ENCODE measurements at places on chromosomes 4 and X.

DNA sequence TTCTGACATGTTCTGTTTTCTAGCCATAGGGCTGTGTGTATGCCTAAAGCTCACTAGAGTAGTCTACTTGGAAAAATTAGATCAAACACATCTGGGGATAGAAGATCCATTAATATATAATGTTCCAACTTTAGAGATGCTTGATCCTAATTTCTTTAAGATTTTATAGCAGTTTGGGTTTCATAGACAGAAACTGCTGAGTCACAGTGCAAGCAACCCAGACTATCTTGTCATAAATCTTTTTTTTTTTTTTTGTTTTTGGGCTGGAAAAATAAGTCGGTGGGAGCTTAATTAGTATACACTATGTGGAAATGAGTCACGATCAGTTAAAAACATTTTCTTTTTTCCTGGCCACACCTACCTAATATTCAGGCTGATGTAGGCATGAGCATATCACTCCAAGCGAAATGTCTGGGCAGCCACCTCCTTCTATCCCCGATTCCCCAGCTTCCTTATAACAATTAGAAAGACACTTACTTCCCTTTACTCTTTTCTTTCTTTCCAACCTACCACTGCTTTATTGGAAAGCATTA is 58.2 kb upstream of the CASK start:
- DNase-seq: no peak

- no peak for DNase-seq
These were observed 1344.2 kb upstream of the PABPC4L start for GRCh38 chr4:135545616-135546317.

- no peak for DNase-seq
These were observed 112.8 kb upstream of the DKK2 start for GRCh38 chr4:107148904-107149303.

GRCh38 chrX:77788050-77788449 is 2.0 kb upstream of the ATRX start:
- DNase-seq: peak; percentile 71

- peak; percentile 73 for DNase-seq
These were observed 22.6 kb upstream of the CD38 start for GRCh38 chr4:15755321-15756155.

- no peak for DNase-seq
These were observed 170.2 kb upstream of the NUDT6 start for GRCh38 chr4:123092586-123092985.

GRCh38 chr4:108620933-108621905 is 843 bp downstream of the RPL34 start:
- DNase-seq: no peak

DNA sequence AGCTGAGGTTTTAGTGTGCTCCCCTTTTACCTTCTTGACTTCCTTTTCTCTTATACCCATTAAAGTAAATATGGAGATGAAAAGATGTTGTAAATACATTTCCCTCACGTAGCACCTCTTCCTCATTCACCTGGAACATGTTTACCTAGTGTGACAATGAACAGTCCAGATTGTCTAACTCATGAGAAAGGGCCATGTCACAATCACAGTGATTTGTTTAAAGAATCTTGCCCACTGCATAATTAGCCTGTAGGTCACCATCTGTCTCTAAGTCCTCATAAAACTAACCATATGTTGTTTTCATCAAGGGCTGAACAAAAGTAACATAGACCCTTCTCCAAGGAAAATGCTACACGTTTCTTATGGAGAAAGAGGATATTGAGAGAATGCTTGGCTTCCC is 85.7 kb downstream of the TSPAN5 start:
- no peak for DNase-seq

GRCh38 chr4:80172203-80172602 is 25.1 kb upstream of the PRDM8 start:
- peak; percentile 80 for DNase-seq

- DNase-seq: peak; percentile 61
These were observed 94.2 kb downstream of the MAOA start for GRCh38 chrX:43750248-43750676.

DNA sequence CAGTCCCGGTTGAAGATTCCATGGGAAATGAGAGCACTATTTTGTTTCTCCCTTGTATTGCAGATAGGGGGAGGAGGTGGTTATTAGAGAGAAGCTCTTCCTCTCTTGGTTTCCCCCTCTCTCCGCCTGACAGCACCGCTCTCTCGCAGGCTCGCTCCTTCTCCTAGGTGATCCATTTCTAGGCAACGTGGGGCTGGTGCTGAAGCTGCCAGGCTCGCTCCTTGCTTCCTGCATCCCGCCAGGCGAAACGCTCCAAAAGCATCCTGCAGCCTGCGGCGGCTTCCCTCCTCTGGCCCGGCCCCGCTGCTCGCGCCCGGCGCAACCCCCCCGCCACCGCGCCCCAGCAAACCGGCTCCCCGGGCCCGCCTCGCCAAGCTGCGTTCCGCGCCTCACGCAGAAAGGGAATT is at the start of gene GRID2:
TSS of gene GRID2 (plus strand) at position 346 of the 407 bp plus-strand sequence.
- DNase-seq: no peak

DNA sequence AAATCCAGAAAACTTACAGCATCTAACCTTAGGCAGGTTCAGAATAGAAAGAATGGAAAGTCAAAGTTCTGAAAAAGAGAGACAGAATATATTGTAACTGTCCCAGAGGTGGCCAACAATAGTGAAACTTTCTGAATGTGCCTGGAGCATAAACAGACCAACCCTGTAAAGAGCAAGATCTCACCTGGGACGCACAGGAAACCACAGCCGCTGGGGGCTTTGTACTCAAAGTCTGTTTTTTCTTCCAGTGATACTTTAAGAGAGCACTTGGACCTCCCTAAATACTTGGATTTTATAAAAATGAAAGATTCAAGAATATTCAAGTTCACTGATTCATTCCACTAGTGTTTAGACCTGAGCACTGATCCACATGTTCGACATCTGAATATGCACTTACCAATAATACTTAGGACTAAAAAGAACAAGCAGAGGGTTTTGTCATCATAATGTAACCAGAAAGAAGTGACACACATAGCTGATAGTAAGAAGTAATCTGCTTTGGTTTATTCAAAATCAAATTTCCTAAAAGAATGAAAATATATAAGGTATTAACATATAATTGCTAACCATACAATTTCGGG is 35.3 kb downstream of the ARAP2 start:
- peak; percentile 68 for DNase-seq

GRCh38 chr4:77185686-77186085 is 28.7 kb downstream of the CCNG2 start:
- DNase-seq: no peak

GRCh38 chr4:118372251-118372650 is 19.4 kb upstream of the PRSS12 start:
- DNase-seq: no peak

DNA sequence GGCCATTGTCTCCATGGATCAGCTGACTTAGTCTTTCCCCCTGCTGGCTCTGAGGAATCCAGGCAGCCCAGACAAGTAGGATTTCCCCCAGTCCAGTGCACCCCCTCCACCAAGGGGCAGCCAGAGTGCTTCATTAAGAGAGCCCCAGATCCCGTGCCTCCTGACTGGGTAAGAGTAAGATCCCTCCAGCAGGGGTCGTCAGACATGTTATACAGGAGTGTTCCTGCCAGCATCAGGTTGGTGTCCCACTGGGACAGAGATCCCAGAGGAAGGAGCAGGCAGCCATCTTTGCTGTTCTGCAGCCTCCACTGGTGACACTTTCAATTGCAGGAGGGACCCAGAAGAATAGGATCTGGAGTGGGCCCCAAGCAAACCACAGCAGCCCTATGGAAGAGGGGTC is 29.0 kb upstream of the INPP4B start:
- no peak for DNase-seq

DNA sequence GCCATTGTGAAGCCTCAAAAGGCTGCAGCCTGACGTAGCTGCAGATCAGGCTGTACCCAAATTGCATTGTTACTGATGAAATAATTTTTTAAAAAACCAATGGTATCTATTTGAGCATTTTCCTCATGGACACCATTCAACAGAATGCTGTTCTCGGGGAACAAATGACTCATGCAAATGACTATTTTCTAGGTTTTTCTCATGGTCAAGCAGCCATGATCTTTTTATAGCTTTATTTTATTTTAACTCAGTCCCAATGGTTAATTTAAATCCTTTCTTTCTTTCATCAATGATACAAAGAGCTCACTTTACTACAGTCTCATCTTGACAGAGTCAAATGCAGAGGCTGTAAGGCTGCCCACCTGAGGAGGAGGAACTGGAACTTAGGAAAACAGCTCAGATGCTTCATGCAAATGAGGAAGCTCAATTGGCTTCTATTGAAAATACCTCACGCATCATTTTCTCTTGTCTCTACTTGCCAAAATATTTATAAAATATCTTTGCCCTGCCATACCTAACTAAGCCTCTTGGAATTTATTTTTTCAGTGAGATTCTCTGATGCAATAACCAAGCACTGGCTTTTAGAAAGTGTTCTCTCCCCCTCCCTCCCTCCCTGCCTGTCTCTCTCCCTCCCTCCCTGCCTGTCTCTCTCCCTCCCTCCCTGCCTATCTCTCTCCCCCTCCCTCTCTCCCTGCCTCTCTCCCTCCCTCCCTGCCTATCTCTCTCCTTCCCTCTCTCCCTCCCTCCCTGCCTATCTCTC is 81.0 kb downstream of the SORBS2 start:
- DNase-seq: no peak

GRCh38 chr4:101101072-101101471 is 246.3 kb downstream of the PPP3CA start:
- DNase-seq: no peak

GRCh38 chrX:16618422-16618821 is 31.5 kb upstream of the S100G start:
- DNase-seq: no peak

GRCh38 chr4:74056858-74057562 is 18.5 kb upstream of the CXCL3 start:
- DNase-seq: no peak

DNA sequence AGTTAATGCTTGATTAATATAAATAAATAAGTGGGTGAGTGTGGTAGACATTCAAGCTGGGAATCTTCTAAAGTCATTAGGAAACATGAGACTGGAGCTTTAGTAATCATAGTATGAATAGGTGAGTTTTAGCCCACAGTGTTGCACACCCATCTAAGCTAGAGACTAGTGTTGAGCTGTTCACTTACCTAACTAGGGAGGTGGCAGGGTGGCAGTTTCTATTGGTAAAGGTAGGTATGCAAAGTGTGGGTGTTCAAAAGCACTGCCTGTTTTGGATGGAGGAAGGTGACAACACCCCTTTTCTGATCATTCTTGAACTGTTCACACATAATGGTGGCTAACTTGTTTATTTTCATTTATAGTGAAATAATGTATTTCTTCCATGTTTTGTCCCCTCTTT is 41.3 kb downstream of the PLS3 start:
- DNase-seq: no peak

DNA sequence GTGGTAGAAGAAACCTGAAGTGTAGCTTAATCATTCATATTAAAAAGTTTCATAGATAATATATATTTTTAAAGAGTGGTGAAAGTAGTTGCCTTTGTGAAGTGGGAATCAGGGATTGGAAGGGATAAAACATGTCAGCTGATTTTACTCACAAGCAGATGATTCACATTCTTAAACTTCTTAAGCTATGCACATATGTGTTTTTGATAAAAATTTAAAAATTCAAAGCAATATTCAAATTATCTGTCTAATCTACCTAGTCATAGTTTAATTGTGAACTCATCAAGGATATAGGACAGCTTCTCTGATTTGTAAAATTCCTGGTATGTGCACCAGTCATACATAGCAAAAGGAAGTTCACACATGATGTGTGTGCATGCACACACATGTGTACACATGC is 520.6 kb upstream of the PITX2 start:
- no peak for DNase-seq

DNA sequence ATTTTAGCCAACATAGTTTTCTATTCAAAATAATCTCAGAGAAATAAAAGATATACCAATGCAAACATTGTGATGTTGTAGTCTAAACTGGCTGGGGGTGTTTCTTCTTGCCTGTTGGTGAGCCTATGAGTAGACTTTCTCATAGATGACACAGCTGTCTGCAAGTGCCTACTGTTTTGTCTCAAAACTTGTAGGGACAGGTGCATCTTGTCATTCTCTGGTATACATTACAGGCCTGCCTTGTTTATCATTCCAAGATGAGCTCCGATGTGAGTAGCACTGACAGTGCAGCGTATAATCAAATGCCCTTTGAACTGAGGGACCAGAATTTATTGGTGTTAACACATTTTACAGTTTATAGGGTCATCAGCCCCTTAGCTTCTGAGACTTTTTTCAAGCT is 353.8 kb downstream of the PRDM5 start:
- DNase-seq: no peak

GRCh38 chr4:147717878-147718277 is 14.0 kb upstream of the ARHGAP10 start:
- DNase-seq: no peak

DNA sequence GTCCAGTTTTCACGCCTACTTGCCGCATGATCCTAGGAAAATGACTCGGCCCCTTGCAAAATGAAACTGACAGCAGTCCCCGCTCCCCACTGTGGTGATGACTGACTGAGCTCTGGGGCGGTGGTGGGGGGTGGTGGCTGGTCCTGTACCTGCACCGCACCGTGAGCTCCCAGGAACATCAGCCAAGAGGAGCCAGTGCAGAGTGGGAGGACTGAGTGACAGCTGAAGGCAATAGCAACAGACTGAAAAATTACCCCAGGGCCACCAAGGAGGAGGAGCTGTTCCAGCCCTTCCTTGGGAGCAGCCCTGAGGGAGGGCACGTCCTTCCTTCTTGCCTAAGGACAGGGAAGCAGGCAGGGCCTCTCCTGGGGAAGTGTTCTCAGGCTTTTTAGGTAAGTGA is 2.4 kb upstream of the C4orf50 start:
- DNase-seq: no peak

DNA sequence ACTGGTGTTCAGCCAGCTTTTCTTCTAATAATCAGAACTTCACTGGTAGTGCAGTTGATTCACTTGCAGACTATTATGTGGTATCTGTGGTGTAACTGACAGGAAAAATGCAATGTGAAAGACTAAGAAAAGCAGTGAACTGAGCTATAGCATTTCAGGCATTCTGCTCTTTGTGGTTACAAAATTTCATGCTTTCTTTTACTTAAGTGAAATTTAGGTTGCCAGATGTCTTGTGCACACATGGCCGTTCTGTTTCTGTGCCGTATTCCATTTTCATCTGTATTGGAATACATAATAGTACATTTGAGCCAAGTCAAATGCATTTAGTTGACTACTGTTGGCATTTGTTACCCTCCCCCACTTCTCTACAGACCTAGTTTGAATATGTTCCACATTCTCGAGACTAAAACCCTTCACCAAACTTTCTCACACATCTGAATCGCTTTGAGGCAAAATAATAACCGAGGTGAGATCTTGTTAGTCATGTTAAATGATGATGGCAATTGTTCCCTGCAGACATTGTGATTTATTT is 8.2 kb downstream of the RTL3 start:
- peak; percentile 77 for DNase-seq

GRCh38 chr4:31334086-31334910 is 614.1 kb downstream of the PCDH7 start:
- no peak for DNase-seq

- DNase-seq: no peak
These were observed 69.0 kb downstream of the MAP9 start for GRCh38 chr4:155307731-155308277.

GRCh38 chrX:23937100-23937499 is 29.3 kb downstream of the CXorf58 start:
- no peak for DNase-seq

GRCh38 chrX:64195862-64196261 is 9.6 kb downstream of the AMER1 start:
- DNase-seq: no peak

- DNase-seq: no peak
These were observed 40.4 kb downstream of the BCOR start for GRCh38 chrX:40057405-40057804.

GRCh38 chrX:66203114-66203513 is 39.1 kb downstream of the HEPH start:
- no peak for DNase-seq

All from activated CD4-positive, alpha-beta T cell treated with anti-CD3 and anti-CD28 coated beads, Interleukin-10, Interleukin-2, amounts not matched to agents 100 ng/mL and 50 ng/mL, durations not matched to agents 16 hours and 8 hours (primary cell).